ENCODE measurements at places on chromosomes 5 and 9.

DNA sequence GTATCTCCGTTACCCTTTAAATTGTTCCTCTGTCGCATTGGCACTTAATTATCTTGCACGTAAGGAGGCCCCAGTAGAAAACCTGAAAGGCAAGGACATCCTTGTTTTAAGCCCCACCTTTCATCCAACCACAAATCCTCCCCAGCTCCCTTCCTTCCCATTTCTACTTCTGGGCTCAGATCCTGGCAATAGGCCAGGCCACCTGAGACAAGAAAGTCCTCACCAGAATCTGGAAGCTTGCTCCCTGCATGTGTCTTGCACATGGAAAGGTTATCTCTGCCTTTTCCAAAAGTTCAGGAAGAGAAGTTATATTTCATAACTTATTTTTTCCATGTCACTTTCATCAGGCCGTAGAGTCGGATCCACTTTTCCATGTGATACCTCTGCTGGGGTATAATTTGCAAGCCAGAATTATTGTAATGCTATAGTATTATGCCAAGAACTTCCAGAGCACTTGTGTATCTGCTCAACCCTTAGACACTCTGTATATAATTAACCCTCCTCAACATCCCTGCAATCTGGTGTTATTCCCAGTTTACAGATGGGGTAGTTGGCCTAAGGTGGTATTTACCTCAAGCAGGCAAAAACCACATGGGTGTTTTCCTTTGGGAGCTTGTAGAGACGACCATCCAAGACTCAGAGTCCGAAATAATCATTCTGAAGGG lies 2.6 kb upstream of the SHB start:
- DNase-seq, result no peak

DNA sequence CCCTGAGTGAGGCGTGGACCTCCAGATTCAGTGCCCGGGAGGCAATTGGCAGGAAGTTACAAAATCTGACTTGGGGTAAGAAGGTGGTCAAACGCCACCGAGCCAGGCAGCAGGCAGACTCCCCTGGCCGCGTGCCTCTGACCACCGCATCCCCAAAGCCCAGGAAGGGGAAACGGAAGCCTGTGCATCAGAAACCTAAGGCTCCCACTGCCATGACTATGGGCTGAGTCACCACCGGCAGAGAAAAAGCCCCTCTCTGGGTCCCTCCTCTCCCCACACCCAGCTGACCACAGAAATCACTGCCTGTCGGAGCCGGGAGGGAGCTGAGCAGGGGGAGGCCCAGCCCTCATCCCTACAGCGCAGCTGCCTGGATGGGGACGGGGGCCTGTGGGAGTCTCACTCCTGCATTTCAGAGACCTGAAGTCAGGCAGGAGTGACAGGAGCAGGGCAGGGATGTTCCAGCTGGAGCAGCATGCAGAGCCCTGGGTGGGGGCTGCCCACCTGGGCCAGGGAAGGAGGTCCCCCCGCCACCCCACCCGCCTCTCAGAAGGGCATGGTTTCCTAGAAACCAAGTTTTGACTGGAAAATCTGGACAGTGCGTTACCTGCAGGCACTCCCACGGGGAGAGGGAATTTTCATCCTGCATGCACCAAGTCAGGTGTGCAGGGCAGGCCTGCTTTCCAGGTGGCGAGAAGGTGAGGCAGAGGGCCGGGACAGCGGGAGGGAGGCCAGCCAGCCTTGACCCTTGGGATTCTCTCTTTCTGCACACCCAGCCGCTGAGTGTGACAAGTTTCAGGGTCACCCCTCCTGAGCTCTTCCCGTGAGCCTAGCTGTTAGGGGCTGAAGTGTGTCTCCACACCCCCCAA lies 68.2 kb downstream of the LRSAM1 start:
- peak; percentile 97 for DNase-seq

- DNase-seq, result no peak
Observed at GRCh38 chr9:747567-747966, 93.9 kb upstream of the DMRT1 start.

DNA sequence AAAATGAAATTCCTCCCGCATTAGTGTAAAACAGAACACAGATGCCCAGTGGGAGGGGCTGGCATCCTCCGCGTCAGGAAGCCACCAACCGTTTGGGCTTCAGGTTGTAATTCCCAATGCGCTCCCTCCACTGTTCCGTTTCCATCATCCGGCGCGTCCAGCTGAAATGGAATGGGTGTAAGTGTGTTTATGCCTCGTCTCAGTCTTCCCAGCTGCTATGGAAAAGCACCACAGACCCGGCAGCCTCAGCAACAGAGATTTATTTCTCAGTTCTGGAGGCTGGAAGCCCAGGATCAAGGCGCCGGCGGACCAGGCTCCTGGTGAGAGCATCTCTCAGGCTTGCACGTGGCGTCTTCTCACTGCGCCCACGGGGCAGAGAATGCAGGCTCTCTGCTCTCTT lies 20.4 kb downstream of the KCNT1 start:
- no peak for DNase-seq

- DNase-seq, result no peak
Observed at GRCh38 chr9:16773116-16773515, 97.4 kb downstream of the BNC2 start.

DNA sequence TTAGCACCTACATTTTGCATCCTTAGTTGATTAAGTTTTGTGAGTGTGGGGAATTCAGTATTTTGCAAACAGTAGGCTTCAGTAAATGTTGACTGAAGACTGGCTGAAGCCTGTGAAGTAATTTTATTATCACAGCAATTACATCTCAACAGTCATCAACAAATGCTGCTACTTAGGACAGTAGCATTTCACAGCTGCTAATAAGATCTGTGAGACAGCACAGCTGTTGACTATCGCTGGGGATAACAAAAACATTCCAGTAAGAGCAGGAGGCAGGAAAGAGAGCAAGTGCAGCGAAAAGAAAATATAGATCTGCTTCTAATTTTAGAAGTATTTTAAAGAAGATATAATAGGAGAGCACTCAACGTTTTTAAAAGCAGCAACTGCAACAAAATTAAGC lies 117.3 kb upstream of the FGF10 start:
- no peak for DNase-seq

- no peak for DNase-seq
Observed at GRCh38 chr9:138028596-138028995, 151.0 kb downstream of the CACNA1B start.

GRCh38 chr9:83013867-83014605 lies 48.9 kb downstream of the RASEF start:
- peak; percentile 47 for DNase-seq

GRCh38 chr9:137672907-137673791 lies 54.3 kb downstream of the EHMT1 start:
- DNase-seq, result peak; percentile 43

DNA sequence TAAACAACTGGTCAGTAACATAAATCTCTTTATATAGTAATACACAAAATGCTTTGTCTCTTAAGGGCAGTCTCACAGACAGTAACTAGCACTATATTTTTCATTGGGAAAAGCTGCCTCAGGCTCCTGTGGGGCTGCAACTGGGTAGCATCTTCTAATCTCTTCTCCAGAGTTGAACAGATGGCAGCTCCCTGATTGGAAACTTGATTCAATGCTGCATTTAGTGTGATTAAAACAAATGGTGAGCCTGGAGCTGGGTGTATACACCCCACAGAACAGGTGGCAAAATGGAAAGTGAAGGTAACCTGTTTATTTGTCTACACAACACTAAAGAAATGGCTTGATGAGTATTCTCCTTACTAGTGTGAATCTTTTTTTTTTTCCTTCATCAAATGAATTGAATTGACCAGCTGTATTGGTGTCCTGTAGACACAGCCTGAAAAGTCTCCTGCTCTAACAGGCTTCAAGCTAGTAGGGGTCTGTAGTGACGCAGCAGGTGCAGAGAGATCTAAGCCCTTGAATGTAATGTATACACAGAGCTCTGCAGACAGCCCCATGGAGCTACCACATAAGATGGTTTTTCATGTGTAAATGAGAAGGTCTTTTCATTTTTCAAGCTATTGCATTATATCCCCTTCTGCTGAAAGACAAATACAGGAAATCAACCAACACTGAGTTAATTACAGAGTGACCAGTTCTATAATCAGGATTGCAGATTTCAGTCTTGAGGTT lies 43.3 kb downstream of the IZUMO3 start:
- no peak for DNase-seq

- no peak for DNase-seq
Observed at GRCh38 chr9:123063177-123063598, 29.7 kb downstream of the GPR21 start.

DNA sequence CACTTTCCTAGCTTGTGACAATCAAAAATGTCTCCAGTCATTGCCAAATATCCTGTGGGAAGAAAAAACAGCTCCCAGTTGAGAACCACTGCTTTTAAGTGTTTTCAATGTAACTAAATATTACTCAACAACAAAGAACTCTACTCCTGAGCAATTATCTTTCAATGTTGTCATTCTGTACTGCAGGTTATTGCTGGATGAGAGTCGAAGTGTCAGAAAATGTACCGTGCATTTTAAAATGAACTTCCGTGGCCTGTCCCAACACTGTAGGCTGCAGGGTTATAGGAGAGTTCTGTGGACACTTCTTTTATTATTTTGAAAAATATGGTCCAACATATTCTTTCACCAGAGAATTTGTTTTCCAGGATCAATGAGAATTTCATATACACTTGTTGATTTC lies 34.8 kb upstream of the AGXT2 start:
- no peak for DNase-seq

GRCh38 chr5:117769877-117770276 lies 1195.3 kb upstream of the SEMA6A start:
- DNase-seq, result no peak

DNA sequence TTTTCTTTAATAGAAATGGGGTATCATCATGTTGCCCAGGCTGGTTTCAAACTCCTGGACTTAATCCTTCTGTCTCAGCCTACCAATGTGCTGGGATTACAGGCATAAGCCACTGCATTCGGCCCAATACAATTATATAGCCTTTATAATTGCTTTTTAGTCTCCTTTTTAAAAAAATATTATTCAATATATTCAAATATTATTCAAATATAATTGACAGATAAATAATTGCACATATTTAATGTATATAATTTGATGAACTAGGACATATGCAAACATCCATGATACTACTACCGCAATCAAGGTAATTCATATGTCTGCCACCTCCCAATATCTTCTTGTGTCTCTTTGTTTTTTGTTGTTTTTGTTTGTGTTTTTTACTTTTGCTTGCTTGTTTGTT lies 894.2 kb upstream of the PTPRD start:
- no peak for DNase-seq

GRCh38 chr9:98342098-98342819 lies 86.8 kb upstream of the TBC1D2 start:
- DNase-seq, result no peak

DNA sequence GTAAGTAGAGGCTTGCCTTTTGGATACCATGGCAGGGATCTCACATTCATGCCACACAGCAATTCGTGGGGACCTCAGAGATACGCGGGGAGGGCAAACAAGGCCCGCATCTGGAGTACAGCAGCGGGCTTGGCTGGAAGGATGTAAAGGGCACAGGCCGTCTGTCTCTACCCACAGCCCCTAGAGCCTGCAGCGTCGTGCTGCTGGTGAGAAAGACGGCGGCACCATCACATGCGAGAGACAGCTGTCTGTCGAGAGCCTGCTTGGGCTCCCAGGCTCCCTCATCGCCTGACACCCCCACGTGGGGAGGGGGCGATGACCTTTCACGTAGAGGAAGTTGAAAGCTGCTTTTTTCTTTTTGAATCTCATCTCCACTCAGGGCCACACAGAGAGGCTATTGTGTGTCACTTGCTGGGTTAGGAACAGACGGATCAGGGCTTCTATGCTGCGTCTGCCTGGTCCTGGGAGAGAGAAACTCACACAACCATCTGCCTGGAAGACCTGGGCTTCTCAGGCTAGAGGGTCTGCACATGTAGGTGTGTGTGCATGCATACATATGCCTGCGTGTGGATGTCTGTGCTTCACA lies 134.6 kb upstream of the PPP1R26 start:
- DNase-seq, result no peak

DNA sequence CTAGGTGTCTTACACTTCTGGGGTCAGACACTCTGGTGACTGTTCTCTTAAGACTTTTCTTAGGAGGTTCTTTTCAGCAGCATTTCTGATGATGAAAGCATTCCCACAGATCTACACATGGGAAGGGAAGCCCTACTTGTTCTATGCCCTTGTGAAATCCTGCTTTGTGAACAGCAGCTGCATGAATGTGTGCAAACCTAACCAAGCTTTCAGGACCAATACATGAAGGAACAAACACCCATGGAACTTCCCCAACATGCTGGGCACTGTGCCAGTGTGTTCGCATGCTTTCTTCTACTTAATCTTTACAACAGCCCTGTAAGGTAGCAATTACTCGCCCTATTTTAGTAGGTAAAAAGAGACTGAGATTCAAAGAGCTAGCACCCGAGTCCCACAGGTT lies 439.9 kb upstream of the KLF4 start:
- no peak for DNase-seq

DNA sequence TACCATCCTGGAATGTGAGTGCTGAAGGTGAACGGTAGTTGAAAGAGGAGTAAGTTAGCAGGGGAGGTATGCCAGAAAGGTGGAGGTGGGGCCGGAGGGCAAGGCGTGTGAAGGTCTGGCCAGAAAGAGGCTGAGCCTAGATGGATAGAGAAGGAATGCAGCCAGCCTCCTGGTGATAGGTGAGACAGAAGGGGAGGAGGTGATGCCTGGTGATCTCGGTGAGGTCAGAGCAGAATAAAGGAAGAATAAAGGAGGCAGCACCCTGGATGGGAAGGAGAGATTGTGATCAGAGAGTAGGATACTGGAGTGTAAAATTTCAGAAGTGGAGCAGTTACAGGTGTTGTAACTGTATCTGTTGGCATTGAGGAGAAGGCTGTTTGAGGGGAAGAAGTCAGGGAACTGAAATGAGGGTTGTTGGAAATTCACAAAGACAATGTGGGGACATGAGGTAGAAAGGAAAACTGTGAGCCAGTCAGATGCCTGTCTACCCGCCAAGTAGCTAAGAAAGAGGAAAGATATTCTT lies 2.0 kb downstream of the GNG10 start:
- no peak for DNase-seq

GRCh38 chr5:171155621-171156020 lies 153.4 kb upstream of the TLX3 start:
- no peak for DNase-seq

GRCh38 chr5:6601816-6602215 lies 31.0 kb downstream of the NSUN2 start:
- no peak for DNase-seq

GRCh38 chr9:89739511-89739910 lies 134.7 kb downstream of the GADD45G start:
- no peak for DNase-seq

DNA sequence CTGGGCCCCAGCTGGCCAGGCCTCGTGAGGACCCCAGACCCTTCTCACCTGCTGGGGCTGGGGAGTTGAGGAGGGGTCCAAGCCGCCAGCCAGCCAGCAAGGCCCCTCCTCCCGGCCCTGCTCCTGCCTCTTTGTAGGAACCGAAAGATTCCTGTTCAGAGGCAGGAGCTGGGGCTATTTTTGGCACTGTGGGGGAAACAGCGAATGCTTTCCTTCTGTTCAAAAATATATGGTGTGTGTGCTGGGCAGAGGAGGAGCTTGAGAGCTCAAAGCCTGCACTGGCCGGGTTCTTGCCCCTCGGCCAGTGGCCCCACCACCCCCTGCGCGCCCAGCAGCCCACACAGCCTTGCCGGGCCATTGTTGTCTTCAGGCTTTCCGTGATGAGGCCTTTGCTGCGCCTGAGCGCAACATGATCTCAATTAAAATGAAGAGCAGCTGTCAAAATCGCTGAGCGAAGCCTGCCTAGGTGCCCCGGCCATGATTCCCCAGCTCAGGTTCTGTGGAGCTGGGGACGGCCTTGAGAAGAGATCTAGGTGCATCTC lies 13.4 kb downstream of the NCS1 start:
- DNase-seq, result no peak

GRCh38 chr5:42570966-42571960 lies 148.0 kb downstream of the GHR start:
- DNase-seq, result no peak

GRCh38 chr5:111364992-111365391 lies 140.8 kb downstream of the CAMK4 start:
- DNase-seq, result no peak

- DNase-seq, result no peak
Observed at GRCh38 chr5:151587796-151588555, 3.2 kb downstream of the FAT2 start.

Data from stromal cell of bone marrow (primary cell).